Activated CD4-positive, alpha-beta T cell treated with anti-CD3 and anti-CD28 coated beads, Interleukin-2, amount 50 U/mL, for 48 hours (primary cell): ENCODE measurements at places on chromosomes 13 and 19.

- DNase-seq: no peak
Observed at GRCh38 chr19:38020311-38020710, 113.3 kb downstream of the SIPA1L3 start.

DNA sequence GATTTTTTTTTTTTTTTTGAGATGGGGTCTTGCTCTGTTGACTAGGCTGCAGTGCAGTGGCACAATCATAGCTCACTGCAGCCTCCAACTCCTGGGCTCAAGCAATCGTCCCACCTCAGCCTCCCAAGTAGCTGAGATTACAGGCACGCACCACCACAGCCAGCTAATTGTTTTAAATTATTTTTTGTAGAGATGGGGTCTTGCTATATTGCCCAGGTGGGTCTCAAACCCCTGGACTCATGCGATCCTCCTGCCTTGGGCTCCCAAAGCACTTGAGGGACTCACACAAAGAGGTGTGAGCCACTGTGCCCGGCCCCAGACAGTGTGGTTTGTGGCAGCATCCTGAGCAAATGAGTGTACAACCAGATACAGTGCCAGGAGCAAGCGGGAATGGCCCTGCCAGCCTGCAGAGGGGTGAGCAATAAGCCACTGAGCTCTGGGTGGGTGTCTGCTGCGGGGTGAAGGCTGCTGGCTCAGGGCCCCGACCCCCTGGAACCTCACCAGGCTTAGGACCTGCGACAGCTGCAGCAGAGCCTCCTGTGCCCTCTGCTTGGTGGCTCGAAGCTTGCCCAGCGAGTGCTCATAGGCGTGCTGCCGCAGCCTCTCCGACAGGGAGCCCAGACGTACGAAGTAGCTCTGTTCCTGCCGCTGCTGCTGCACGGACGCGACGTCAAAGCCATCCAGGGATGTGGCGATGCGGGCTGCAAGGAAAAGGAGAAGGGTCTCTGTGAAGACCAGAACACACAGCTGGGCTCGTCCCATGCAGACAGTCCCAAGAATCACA is 15.9 kb upstream of the TICAM1 start:
- no peak for DNase-seq

GRCh38 chr13:26557051-26557392 is 461 bp upstream of the WASF3 start:
- no peak for DNase-seq

- DNase-seq: no peak
Observed at GRCh38 chr13:69287050-69287698, 820.5 kb upstream of the ATXN8OS start.

DNA sequence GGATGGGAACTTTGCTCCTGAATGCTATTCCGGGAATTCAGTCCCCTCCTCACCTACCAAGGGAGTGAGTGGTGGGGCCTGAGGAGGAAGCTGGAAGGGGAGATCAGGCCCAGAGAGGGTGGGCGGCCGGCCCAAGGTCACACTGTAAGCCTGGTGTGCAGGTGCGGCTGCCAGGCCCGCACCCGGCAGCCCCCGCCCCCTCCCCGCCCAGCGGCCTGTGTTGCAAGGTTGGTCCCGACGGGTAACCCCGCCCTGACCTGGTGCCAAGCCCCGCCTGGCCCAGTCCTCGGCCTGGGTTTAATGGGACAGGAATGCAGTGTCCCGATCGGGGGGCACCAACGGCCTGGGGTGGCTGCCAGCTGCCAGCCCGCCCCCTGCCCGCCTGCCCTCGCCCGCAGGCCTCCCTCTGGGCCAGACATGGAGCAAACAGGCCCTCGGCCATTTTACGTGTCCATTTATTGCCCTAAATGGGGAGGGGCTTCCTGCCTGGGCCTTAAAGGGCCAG is 5.5 kb downstream of the ZBTB7A start:
- DNase-seq: peak; percentile 42

DNA sequence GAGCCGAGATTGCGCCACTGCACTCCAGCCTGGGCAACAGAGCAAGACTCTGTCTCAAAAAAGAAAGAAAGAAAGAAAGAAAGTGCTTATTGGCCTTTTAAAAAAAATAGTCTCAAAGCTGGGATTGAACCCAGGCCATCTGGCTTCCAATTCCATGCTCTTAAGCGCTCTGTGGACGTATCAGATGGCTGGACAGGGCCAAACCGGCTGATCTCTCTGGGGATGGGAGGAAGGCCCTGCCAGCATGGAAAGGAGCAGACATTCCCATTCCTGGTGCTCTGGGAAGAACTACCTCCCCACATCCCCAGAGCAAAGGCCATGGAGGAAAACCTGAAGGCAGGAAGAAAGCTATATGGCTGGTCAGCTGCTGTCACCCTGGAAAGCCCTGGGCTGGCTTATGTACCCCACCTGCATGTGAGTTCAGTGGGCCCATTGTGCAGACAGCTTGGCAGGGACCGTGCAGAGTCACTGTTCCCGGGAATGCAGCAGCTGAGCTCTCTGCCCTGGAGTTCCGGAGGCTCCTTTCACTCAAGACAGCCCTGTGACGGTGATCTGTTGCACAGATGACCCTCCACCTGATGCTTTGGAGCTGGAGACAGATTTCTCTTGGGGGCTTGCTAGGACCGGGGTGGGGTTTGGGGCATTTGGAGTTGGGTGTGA is 84.3 kb downstream of the SIPA1L3 start:
- DNase-seq: no peak

DNA sequence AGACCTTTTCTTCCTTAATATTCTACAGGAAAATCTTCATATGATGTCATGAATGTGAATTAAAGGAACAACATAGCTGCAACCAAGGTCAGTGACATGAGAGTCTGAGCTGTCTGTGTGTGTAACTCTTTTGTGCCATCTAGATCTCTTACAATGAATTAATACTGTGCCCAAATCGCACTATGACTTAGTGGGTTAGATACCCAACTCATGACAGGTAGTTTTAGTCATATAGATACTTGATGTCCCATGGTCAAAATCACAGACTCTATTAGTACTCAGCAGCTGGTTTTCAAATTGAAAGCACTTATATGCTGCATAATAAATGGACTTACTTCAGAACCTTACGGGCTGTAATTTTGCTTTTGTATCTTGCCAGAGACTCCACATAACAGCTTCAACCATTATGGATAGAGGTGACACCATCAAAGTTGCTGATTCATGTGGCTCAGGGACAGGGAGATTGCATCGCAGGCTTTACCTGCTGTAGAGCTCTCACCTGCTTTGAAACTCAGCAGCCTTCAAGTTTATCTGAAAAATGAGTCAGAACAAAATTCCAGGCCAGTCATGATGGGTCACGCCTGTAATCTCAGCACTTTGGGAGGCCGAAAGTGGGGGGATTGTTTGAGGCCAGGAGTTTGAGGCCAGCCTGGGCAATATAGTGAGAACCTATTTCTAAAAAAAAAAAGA is 12.3 kb upstream of the ZNF283 start:
- no peak for DNase-seq

DNA sequence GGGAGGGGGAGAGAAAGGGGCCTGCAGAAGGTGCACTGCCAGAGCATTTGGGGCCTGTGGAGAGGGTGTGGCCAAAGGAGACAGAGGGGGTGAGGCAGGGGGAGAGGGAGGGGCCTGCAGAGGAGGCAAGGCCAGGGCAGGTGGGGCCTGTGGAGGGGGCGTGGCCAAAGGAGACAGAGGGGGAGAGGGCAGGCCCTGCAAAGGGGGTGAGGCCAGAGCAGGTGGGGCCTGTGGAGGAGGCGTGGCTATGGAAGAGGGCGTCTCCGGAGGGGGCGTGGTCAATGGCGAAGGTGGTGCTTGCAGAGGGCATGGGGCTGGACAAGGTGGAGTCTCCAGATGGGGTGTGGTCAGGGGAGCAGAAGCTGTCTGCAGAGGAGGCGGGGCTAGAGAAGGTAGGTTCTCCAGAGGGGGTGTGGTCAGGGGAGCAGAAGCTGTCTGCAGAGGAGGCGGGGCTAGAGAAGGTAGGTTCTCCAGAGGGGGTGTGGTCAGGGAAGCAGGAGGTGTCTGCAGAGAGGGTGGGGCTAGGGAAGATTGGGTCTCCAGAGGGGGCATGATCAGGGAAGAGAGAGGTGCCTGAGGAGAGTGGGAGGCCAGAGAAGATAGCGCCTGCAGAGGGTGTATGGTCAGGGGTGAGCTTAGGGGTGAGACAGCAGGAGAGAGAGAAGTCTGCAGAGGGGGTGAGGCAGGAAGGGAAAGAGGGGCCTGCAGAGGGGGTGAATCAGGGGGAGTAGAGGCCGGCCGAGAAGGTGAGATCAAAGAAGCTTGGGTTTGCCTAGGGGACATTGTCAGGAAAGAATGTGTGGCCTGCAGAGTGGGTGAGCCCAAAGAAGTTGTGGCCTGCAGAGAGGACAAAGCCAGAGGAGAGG is 3.4 kb downstream of the PRR36 start:
- DNase-seq: peak; percentile 60

DNA sequence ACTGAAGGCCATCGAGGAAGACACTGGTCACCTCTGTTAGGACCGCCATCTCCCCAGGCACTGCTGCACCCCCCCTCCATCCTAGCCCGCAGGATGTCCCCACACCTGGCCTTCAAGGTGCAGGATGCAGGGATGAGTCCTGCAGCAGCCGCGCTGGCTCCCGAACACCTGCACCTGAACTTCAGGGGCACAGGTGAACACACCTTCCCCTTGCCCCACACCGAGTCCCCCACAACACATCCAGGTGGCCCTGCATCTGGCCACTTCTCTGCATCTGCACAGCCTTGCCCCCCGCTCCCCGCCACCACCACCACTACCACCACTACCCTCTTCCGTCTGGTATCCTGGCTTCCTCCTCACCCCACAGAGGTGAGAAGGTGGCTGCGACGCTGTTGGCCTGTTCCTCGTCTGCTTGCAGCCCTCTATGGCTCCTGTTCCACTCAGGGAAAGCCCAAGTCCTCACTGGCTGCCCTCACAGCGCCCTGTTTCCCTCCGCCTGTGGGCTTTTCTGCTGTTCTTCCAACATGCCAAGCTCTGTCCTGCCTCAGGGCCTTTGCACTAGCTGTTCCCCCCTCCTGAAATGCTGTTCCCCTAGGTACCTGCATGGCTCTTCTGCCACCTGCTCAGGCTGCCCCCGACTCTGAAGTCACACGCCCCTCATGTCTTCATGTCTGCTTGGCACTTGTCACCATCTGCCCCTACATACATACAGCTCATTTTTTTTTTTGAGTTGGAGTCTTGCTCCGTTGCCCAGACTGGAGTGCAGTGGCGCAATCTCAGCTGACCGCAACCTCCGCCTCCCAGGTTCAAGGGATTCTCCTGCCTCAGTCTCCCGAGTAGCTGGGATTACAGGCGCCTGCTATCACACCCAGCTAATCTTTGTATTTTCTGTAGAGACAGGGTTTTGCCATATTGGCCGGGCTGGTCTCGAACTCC is 1.4 kb upstream of the CERS1 start:
- no peak for DNase-seq

DNA sequence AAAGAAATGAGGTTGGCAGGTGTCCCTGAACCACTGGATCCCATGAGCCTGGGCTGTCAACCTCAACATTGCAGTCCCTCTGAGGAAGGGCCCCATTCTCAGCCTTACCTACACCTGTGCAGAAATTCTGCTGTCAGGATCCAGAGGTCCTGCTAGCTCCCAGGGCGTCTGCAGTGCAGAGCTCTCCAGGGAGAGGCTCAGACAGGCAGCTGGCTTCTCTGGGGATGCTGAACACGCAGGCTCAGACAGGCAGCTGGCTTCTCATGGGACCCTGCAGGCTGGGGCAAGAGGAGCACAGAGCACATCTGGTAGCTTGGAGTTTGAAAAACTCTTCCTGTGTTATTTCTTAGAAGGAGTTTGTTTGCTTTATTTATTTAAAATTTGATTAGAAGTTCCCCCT is 50.9 kb downstream of the TMEM255B start:
- no peak for DNase-seq

DNA sequence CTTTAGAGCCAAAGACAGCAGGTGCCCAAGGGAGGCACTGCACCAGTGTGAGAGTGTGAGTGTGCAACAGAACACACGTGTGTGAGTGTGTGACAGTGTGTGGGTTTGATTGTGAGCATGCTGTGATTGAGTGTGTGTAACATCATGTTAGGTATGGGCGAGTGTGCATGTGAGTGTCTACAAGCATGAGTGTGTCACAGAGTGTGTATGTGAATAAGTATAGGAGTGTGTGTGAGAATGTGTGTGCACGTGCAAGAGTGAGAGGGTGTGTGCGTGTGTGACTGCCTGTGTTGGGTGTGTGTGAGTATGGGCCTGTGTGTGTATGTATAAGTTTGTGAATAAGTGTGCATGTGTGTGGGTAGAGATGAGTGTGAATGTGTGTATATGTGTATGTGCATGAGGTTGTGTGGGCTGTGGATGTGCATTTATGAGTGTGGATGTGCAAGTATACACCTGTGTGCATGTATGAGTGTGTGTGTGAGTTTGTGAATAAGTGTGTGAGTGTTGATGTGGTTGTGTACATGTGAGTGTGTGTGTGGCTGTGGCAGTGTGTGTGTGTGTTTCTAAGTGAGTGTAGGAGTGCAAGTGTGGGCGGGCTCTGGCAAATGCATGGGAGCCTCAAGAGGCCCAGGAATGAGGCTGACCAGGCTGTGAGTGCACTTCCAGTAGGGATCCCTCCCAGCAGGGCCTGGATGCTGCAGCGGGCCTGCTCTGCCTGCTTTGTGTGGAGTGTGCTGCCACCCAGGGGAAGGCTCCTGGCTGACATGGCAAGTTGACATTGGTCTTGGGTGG is 198.4 kb downstream of the COL4A1 start:
- DNase-seq: peak; percentile 6

- no peak for DNase-seq
Observed at GRCh38 chr13:22505489-22505888, 675.3 kb upstream of the SGCG start.

DNA sequence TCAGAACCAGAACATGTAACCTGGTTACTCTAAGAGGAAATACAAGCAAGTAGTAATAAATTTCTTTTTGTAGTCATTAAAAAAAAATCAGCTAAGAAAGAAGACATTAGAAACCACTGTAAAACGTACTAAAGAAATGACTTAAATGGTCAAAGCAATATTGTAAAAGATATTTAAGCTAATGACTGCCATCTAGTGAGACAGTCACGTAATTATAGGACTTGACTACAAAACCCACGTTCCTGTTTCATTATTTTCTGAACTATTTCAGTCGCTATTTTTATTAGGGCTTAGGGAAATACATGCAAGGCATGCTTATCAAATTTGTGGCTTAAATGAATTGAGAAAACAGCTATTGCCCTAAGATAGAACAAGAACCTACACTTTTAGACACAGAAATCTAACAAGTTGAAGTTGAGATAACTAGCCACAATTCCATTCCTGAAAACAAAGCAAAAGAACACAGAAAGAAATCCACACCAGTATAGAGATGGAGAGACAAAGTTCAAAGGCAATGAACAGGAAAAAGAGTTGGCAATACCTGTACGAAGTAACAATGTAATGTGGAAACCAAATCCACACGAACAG is 17.9 kb downstream of the ALG5 start:
- DNase-seq: no peak
